ENCODE measurements at places on chromosomes 5 and 9. TPM values are rescaled to one million over a fixed set of nuclear protein-coding genes. Genes with fewer than 3 reads are reported as not detected.

GRCh38 chr5:157730900-157731271 lies 334 bp upstream of the THG1L start:
- DNase-seq = no peak

DNA sequence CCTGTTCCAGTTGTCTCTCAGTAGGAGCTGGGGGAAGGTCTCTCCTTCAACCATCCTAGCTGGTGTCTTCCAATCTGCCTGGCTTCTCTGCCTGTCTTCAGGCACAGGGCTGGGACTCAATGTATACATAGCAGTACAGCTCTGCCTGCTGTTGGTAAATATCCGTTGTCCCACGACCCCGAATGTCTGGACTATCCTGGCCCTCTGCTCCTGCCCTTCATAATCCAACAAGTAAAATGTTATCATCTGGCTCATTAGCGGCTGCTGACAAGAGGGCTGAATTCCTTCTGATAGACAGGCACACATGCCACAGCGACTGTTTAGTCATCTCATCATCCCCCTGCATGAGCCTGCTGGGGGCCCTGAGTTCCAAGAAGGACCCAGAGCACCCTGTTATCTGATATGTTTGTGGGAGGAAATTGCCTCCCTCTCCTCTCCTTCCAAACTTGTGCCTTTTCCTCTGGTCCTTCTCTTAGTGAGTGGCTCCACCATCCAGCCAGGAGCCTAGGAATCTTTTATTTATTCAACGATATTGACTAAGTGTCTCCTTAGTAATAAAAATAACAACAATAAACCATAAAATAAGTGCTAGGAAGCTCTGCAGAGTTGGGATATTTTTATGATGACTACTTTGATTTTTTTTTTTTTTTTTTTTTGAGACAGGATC lies 29.5 kb upstream of the TGFBR1 start:
- peak; percentile 60 for DNase-seq

- DNase-seq = peak; percentile 99
Observed at GRCh38 chr5:57441557-57441956, 41.1 kb downstream of the ACTBL2 start.

GRCh38 chr5:11269515-11269914 lies 508.5 kb upstream of the DAP start:
- no peak for DNase-seq

Gene DOK3
- total RNA-seq = 0.56 TPM

Gene SLC6A18
- not detected for total RNA-seq
